ENCODE measurements at places on chromosomes 7 and 10.
A peak's percentile ranks its signal among the peaks of the same experiment; 100 is the strongest.

DNA sequence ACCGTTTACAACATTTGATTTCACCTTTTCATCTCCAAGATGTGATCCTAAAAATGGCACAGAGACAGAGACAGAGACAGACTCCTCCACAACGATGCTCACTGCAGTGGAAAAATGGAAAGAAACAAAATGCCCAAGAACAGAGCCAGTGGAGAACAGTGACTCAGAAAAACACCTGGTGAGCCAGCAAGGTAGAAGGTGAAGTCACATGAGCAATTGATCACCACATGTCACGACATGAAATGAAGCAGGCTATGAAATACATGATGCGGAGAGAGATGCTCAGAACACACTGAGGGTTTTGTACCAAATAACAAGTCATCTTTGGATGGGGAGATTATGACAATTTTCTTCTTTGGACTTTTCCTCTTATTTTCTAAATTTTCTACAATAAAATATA is 3.5 kb downstream of the MSMB start:
- DNase-seq, result no peak

GRCh38 chr10:96891840-96892239 is 59.7 kb downstream of the LCOR start:
- no peak for DNase-seq

- no peak for DNase-seq
Measured at GRCh38 chr10:75547391-75548298, 116.2 kb downstream of the LRMDA start.

- no peak for DNase-seq
Measured at GRCh38 chr10:132640326-132641125, 102.9 kb downstream of the INPP5A start.

DNA sequence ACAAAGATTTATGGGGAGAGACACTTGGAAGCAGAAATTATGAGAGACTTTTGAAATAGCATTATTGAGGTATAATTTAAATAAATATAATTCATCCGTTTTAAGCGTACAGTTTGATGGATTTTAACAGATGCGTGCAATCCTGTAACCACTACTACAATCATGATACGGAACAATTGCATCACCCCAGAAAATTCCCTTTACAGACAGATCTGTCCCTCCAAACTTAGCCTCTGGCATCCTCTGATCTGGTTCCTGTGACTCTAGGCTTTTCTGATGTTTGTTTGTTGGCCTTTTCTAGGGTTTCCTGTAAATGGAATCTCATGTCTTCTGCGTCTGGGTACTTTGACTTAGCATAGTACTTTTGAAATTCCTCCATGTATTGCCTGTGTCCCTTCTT is 15.5 kb downstream of the UBN2 start:
- no peak for DNase-seq

- DNase-seq, result peak; percentile 77
Measured at GRCh38 chr7:6705959-6706665, 635 bp downstream of the ZNF12 start.

DNA sequence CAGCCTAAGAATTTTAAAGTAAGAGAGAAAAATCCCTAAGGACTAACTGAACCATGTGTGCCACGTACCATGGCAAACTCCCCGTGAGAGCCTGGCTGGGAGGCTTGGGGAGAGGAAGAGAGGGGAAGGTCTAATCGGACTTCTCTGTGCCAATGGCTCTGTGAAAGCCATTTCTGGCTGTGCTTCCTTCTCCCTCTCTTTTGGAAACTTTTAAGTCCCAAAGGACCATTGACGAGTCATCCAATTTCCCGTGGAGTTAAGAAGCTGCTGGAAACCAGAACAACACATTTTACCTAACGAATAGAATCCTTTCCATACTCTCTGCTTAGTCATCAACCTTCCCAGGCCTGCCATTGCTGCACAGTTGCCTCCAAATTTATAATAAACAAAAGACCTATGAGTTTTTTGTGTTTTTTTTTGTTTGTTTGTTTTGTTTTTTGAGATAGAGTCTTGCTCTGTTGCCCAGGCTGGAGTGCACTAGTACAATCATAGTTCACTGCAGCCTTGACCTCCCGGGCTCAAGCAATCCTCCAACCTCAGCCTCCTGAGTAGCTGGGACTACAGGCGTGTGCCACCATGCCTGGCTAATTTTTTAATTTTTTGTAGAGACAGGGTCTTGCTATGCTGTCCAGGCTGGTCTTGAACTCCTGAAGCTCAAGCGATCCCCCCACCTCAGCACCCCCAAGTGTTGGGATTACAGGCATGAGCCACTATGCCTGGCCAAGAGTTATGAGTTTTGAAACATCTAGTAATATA is 13.2 kb downstream of the LAMB1 start:
- DNase-seq, result no peak

GRCh38 chr7:604884-605531 is 85.4 kb upstream of the PDGFA start:
- DNase-seq, result no peak
